ENCODE measurements at places on chromosomes 7 and 10.

- DNase-seq, result no peak
These were observed 4.7 kb downstream of the RBM20 start for GRCh38 chr10:110648692-110649346.

GRCh38 chr10:101032637-101033224, 1.7 kb downstream of the SFXN3 start:
- no peak for DNase-seq

GRCh38 chr7:66237906-66238772, 33.0 kb downstream of the TPST1 start:
- DNase-seq, result no peak

DNA sequence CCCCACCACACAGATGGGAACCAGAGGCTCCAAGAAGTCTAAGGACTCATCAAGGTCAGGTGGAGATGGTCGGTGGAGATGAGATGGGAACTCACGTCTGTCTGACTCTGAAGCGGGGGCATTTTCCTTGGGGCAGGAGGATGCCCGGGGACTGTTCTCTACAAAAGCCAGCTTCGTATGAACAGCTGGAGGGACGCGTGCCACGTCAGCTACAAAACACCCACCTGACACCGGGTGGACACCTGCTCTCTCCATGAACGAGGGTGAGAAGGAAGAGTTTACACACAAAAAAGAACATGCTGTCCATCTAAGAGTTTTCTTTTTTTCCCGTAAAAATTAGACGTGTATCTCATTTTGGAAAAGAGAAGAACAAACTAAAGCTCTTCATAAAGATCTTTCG, 47.7 kb downstream of the C10orf143 start:
- no peak for DNase-seq

DNA sequence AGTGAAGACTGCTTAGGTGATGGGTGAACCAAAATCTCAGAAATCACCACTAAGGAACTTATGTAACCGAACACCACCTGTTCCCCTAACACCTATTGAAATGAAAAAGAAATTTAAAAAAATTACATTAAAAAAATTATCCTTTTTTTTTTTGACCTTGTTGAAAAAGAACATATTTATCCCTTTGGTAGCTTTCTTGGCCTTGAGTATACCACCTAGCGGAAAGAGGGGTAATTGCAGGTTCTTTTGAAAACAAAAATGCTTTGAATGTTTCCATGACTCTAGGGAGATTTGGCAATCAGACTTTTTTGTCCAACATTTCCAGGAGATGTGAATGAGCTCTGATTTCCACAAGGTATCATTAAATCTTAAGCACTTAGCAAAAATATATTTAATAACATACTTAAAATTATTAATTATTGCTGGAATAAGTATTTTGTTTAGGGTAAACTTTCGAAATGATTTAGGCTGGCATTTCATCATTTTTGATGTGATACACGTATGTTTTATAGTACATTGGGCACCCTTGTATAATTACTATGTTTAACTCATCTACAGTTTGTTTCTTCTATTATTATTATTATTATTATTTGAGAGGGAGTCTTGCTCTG, 47.0 kb upstream of the ELMO1 start:
- no peak for DNase-seq

- DNase-seq, result no peak
These were observed 10.3 kb upstream of the ATP6V0E2 start for GRCh38 chr7:149863500-149863899.

- DNase-seq, result peak; percentile 29
These were observed 144.2 kb downstream of the ELFN1 start for GRCh38 chr7:1814089-1814811.

DNA sequence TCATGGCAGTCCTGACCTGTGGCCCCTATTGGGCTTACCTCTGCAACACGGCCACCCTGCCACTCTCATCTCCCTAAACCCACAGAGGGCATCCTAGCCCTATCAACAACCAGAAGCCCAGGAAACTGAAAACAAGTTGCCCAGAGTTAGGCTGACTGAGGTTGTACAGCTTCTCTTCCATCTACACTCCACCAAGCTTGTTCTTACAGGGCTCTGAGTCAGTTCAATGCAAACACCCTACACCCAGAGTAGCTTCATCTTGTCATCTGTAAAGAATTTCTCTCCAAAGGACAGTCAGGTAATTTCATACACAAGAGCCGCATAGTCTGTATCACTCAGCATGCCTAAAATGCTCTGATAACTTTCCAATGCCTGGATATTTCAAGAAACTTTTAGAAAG, 175.4 kb downstream of the ARID5B start:
- DNase-seq, result no peak

DNA sequence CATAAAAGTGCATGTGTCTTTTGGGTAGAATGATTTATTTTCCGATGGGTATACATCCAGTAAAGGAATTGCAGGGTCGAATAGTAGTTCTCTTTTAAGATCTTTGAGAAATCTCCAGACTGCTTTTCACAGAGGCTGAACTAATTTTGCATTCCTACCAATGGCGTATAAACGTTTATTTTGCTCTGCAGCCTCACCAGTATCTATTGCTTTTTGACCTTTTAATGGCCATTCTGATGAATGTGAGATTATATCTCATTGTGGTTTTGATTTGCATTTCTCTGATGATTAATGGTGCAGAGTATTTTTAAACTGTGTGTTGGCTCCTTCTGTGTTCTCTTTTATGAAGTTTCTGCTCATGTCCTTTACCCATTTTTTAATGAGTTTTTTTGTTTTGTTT, 1020.1 kb downstream of the NXPH1 start:
- DNase-seq, result no peak

DNA sequence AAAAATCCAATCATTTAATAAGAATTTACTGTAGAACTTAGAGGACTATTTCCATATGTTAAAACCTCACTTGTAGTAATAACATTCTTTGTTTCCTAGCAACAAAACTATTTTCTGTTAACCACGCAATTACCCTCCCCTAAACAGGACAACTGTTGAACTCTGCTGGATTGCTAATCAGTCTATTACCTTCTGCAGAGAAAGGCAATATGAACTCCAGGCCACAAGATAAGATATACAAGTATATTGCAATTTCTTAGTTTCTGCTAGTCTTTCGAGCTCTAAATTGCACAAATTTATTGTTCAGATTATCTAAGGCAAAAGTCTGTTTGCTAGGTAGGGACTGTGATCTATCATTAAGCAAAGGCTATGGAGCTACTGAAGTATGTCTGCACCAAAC, 920.1 kb upstream of the LRRN3 start:
- DNase-seq, result no peak

- no peak for DNase-seq
These were observed 66.9 kb downstream of the MCMBP start for GRCh38 chr10:119805702-119806230.

- no peak for DNase-seq
These were observed 625.1 kb downstream of the DNAJB6 start for GRCh38 chr7:157961731-157962457.

DNA sequence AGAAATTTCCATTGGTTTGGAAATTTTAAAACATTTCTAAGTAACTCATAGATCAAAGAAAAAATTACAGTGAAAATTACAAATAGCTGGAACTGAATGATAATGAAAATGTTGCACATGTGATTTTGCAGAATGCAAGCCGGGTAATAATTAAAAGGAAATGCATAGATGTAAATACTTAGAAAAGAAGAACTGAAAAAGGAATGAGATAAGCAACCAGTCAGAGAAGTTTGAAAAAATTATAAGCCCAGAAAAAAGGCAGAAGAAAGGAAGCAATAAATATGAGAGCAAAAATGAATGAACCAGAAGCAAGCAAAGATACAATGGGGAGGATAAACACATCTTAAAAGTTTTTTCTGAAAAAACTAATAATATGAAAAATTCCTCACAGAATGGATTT, 3.2 kb upstream of the TMEM273 start:
- DNase-seq, result no peak

- no peak for DNase-seq
These were observed 46.9 kb upstream of the KMT2E start for GRCh38 chr7:104967088-104967487.

- DNase-seq, result no peak
These were observed 14.6 kb downstream of the RSBN1L start for GRCh38 chr7:77710861-77711260.

GRCh38 chr10:21919906-21920305, 83.6 kb downstream of the DNAJC1 start:
- no peak for DNase-seq

- DNase-seq, result no peak
These were observed 11.8 kb upstream of the INSIG1 start for GRCh38 chr7:155285833-155286232.

DNA sequence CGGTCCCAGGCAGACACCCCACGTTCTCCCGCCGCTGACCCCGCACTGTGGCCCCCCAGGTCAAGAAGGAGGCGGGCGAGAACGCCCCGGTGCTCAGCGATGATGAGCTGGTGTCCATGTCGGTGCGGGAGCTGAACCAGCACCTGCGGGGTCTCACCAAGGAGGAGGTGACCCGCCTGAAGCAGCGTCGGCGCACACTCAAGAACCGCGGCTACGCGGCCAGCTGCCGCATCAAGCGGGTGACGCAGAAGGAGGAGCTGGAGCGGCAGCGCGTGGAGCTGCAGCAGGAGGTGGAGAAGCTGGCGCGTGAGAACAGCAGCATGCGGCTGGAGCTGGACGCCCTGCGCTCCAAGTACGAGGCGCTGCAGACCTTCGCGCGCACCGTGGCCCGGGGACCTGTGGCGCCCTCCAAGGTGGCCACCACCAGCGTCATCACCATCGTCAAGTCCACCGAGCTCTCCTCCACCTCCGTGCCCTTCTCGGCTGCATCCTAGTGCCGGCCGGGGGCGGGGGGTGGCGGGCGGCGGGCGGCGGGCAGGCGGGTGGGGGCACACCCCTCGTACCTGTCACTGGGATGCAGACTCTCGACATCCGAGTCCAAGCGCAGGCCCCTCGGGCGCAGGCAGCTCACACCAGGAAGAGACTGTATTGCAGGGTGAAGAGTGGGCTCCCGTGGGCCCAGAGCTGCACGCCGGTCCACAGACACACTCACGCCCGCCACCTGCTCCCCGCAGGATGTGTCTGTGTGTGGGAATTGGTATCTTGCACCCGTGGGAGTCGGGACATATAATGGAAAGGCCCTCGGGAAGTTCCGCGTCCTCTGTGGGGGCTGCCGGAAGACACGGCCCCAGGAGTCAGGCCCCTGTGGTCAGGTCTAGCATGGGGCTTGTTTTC, 9.6 kb downstream of the MAFK start:
- DNase-seq, result no peak

DNA sequence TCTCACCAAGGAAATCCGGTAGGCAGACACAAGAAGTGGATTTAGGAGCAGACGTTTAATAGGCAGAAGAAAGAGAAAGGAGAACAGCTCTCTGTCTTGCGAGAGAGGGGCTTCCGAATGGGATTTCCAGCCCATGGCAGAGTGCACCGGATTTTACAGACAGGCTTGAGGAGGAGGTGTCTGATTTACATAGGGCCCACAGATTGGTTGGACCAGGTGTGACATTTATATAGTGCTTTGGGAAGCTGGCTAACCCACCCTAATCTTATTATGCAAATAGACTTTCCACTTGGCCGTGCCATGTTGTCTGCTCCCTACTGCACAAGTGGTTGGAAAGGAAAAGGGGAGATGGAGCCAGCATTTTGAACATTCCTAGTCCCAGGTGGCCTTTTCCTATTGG, 57.8 kb downstream of the ANKMY2 start:
- DNase-seq, result no peak

DNA sequence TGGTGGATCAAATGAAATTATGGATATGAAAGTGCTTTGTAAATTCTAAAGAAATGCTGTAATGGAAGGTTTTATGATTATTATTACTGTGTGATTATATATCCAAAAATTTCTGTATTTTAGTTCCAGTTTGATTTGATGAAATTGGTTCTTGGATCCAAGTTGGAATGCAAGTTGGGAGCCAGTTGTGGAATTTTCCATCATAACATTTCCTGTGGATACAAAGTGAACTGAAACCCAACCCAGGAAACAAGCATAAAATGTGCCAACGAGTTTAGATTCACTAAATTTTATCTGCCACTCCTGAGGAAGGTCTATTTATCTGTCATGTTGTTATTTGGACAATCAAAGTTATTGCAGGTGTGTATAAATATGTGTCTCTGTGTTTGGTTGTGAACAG, 131.4 kb upstream of the MDFIC start:
- no peak for DNase-seq

DNA sequence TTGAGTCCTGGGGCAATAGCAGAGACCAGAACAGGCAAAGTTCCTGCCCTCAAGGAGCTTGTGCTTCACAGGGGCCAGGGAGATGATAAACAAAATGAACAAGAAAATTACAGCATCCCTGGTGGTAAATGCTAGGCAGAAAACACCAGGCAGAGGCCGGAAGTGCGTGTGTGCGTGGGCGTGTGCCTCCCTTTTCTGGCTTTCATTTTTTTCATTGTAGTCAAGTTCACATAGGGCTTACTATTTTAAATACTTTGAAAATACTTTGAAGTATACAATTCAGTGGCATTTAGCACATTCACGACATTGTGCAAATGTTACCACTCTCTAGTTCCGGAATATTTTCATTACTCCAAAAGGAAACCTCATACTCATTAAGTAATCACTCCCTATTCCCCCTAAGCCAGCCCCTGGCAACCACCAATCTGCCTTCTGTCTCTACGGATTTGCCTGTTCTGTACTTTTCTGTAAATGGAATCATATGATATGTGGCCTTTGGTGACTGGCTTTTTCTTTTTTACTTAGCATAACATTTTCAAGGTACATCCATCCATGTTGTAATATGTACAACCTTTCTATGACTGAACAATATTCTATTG, 88.1 kb upstream of the PDCD4 start:
- DNase-seq, result peak; percentile 70

DNA sequence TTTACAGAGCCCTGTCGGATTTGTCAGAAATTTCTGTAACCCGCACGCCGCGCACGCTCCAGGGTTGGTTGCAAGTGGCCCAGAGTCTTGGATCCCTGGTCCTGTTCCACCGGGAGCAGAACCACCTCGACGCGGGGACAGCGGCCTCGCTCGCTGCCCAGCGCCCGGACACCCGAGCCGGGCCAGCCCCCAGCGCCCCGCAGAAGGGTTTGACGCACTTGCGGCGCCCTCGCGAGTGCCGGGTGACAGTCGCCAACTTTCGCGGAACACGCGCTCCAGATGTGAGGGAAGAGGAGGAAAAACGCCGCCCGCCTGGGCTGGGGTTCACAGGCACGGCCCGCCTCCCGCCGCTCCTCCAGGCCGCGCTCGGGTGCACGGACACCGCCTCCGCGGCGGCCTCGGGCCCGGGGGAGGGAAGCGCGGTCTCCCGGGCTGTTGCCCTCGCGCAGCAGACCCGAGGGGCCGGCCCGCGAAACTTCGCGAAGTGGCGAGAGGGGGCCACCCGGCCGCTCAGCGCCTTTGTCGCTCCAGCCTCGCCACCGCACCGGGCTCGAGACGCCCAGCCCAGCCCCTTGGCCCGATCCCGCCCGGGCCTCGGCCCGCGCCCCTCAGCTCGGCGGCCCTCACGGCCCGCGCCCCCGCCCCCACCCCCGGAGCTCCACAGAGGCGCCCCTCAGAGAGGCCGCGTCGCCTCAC, 514 bp downstream of the RNF216 start:
- no peak for DNase-seq
